Effector memory CD4-positive, alpha-beta T cell (primary cell): ENCODE measurements at places on chromosomes 3 and 15.
A peak's percentile ranks its signal among the peaks of the same experiment; 100 is the strongest.

DNA sequence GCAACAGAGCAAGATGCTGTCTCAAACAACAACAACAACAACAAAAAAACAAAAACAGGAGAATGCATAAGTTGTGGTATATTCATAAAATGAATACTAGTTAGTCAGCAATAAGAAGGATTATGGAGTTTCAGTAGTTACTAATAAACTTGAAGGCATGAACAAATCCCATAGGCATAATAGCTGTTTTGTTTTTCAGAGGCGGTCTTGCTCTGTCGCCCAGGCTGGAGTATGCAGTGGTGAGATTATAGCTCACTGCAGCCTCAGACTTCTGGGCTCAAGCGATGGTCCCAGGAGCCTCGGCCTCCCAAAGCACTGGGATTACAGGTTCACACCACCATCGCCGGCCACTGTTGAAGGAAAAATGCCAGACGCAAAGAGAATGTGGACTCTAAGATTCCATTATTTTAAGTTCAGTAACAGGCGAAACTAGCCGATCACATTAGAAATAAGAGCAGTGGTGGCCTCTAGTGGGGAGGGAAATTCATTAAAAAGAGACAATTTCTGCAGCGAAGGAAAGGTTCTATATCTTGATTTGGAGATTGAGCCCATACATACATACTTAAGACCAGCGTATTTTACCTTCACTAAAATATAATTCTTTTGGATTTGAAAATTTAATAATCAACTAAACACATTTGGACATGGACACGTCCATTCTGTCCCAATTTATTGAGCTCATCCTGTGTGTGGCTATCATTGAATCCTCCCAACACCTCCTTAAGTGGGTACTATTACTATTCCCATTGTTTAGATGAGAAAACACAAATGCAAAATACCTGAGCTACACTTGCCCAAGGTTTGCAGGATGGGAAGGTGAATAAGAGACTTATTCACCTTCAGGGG is 27.4 kb upstream of the HDAC11 start:
- H3K4me1 ChIP-seq = peaks cover 4% of the 10 kb centered on the region
- peak overlapping the region; percentile 66 for H3K4me3 ChIP-seq
- H3K27ac ChIP-seq = peak overlapping the region; percentile 77
- H3K36me3 ChIP-seq = no peaks in the 10 kb centered on the region
- H3K27me3 ChIP-seq = no peaks in the 10 kb centered on the region
- no peak for DNase-seq

DNA sequence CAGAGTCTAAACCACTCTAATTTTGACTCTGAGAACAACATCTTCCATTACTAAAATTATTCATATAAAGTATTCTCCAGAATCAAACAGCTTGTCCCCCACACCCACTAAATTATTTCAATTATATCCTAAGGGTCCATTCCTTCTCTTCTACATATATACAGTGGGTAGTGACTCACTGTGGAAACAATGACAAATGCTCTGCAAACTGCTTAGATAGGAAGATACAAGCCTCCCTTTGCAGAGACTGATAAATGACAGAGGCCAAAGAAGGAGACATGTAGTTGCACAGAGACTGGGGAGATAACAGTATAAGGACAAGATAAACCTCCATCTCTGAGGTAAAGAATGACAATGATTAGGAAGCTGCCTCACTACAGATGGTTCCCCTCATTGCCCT is 1087.4 kb downstream of the AGBL1 start:
- no peaks in the 10 kb centered on the region for H3K27me3 ChIP-seq
- H3K4me1 ChIP-seq = no peaks in the 10 kb centered on the region
- no peak overlapping the region for H3K27ac ChIP-seq

DNA sequence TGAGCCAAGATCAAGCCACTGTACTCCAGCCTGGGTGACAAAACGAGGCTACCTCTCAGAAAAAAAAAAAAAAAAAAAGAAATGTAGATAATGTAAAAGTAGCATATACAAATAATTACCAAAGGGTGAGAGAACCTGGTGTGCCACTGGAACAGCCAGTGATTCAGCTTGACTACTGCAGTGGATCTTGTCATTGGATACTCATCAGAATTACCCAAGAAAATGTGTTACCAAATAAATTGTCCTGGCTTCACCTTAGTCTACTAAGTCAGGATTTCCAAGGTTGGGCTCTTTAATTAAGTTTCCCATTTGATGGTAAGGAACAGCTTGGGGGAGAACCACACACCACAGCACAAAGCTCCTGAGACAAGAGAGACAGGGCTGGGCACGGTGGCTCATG is 1.5 kb downstream of the NICN1 start:
- no peaks in the 10 kb centered on the region for H3K36me3 ChIP-seq
- H3K4me3 ChIP-seq = no peak overlapping the region
- no peaks in the 10 kb centered on the region for H3K27me3 ChIP-seq
- DNase-seq = no peak
- H3K27ac ChIP-seq = no peak overlapping the region

GRCh38 chr3:53773021-53773436 is 73.2 kb downstream of the CHDH start:
- no peak overlapping the region for H3K27ac ChIP-seq
- H3K4me3 ChIP-seq = no peak overlapping the region
- H3K36me3 ChIP-seq = no peaks in the 10 kb centered on the region
- DNase-seq = no peak
- H3K4me1 ChIP-seq = no peaks in the 10 kb centered on the region

DNA sequence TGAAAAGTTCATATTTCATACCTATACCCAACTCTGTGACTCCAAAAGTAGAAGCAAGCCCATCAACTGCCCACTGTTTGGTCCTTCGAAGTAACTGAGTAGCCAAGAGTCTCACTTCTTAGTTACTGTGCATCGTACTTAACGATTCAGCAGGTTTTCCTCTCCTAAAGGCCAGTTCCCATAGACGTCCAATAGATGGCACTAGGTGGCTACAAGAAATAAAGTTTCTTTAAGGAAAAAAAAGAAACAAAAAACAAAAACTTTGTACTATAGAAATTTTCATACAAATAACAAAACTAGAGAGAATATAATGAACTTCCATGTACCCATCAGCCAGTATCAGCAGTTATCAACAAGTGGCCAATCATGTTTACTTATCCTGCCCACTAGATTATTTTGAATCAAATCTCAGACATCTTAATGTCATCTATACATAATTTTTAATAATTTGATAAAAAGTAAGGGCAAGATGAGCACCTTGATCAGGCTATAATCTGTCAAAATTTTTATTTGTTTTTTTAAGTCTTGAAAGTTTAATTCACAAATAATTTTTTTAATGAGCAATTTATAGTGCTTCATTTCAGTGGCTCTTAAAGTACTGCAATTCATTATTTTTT is 63.8 kb upstream of the ACP3 start:
- H3K27me3 ChIP-seq = no peaks in the 10 kb centered on the region
- DNase-seq = no peak
- no peaks in the 10 kb centered on the region for H3K36me3 ChIP-seq
- no peak overlapping the region for H3K27ac ChIP-seq

GRCh38 chr15:90064911-90065681 is 37.2 kb downstream of the IDH2 start:
- peaks cover 9% of the 10 kb centered on the region for H3K36me3 ChIP-seq
- DNase-seq = no peak
- H3K27me3 ChIP-seq = no peaks in the 10 kb centered on the region
- no peak overlapping the region for H3K27ac ChIP-seq

GRCh38 chr3:140702281-140702680 is 24.4 kb downstream of the TRIM42 start:
- H3K36me3 ChIP-seq = no peaks in the 10 kb centered on the region
- H3K27me3 ChIP-seq = no peaks in the 10 kb centered on the region
- no peak for DNase-seq
- H3K27ac ChIP-seq = no peak overlapping the region
- no peak overlapping the region for H3K4me3 ChIP-seq
- H3K4me1 ChIP-seq = no peaks in the 10 kb centered on the region

GRCh38 chr3:186352369-186352768 is 9.7 kb downstream of the DGKG start:
- no peak overlapping the region for H3K4me3 ChIP-seq
- H3K27me3 ChIP-seq = no peaks in the 10 kb centered on the region
- no peak overlapping the region for H3K27ac ChIP-seq
- H3K36me3 ChIP-seq = no peaks in the 10 kb centered on the region
- no peaks in the 10 kb centered on the region for H3K4me1 ChIP-seq
- DNase-seq = no peak

- no peaks in the 10 kb centered on the region for H3K36me3 ChIP-seq
- no peak overlapping the region for H3K27ac ChIP-seq
- H3K27me3 ChIP-seq = no peaks in the 10 kb centered on the region
Observed at GRCh38 chr3:170196833-170197232, 15.3 kb upstream of the PHC3 start.

DNA sequence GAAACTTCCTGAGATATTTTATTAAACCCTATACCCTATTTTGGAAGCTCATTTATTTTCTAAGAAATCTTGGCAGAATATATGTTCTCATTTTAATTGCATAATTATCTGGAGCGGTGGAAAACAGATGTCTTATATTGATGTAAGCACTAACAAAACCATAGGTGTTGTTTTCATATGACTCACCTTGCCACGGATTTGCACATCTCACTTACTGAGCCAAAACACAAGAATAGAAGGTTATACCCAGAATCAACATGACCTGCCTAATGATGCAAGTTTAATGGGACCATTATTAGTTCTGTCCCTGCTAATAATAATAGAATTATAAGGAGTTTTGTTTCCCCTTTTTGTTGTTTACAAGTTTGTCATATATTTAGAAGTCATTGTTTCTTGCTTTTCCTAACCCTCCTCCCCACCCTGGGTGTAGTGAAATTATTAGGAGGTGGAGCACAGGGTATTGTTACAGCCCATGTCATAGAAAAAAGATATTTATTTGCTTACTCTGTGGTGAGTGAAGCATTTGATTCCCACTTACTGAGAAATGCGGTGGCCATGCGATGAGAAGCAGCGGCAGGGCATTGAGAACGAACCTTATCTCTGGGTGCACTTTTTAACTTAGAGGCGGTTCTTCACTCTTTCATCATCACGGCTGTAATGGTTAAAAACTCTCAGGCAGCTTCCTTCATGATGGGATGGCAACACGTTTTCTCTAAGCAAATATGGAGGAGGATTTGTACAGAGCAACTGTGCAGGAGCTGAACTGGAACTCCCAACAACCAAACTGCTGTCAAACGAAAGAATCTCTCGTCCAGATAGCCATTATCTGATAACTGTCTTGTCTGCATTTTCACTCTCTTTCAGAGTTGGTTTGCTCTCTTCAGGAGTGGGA is 521 bp downstream of the IL5RA start:
- no peaks in the 10 kb centered on the region for H3K27me3 ChIP-seq
- no peaks in the 10 kb centered on the region for H3K36me3 ChIP-seq
- no peak for DNase-seq
- H3K4me3 ChIP-seq = peak overlapping the region; percentile 23

DNA sequence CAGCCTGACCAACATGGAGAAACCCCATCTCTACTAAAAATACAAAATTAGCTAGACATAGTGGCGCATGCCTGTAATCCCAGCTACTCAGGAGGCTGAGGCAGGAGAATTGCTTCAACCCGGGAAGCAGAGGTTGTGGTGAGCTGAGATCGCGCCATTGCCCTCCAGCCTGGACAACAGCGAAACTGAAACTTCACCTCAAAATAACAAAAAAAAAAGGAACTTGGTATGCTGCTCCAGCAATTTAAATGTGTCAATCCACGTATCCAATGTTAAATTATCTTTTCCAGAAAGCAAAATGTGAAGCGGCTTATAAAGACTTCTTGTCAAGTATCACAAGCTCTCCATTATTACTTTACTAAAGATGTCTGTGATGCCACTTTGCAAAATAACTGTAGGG is 9.9 kb upstream of the ARIH1 start:
- no peaks in the 10 kb centered on the region for H3K4me1 ChIP-seq
- H3K36me3 ChIP-seq = no peaks in the 10 kb centered on the region
- H3K4me3 ChIP-seq = no peak overlapping the region

GRCh38 chr15:27353856-27354255 is 382.9 kb downstream of the GABRG3 start:
- no peak for DNase-seq
- no peaks in the 10 kb centered on the region for H3K27me3 ChIP-seq
- no peaks in the 10 kb centered on the region for H3K36me3 ChIP-seq
- H3K4me3 ChIP-seq = no peak overlapping the region

GRCh38 chr3:194306771-194307640 is 44.1 kb downstream of the CPN2 start:
- no peaks in the 10 kb centered on the region for H3K27me3 ChIP-seq
- no peaks in the 10 kb centered on the region for H3K36me3 ChIP-seq
- H3K27ac ChIP-seq = no peak overlapping the region
- peaks cover 31% of the 10 kb centered on the region for H3K4me1 ChIP-seq
- H3K4me3 ChIP-seq = peak overlapping the region; percentile 41

GRCh38 chr3:44996556-44996969 is 20.5 kb downstream of the EXOSC7 start:
- no peak for DNase-seq
- no peak overlapping the region for H3K27ac ChIP-seq
- peaks cover 45% of the 10 kb centered on the region for H3K36me3 ChIP-seq
- H3K27me3 ChIP-seq = no peaks in the 10 kb centered on the region
- H3K4me1 ChIP-seq = no peaks in the 10 kb centered on the region

GRCh38 chr15:26634319-26634718 is 138.5 kb downstream of the GABRB3 start:
- H3K4me1 ChIP-seq = no peaks in the 10 kb centered on the region
- H3K27me3 ChIP-seq = no peaks in the 10 kb centered on the region
- H3K27ac ChIP-seq = no peak overlapping the region
- no peak for DNase-seq
- H3K4me3 ChIP-seq = no peak overlapping the region
- no peaks in the 10 kb centered on the region for H3K36me3 ChIP-seq

GRCh38 chr15:70200511-70201424 is 103.1 kb upstream of the TLE3 start:
- no peaks in the 10 kb centered on the region for H3K36me3 ChIP-seq
- no peak overlapping the region for H3K27ac ChIP-seq
- peaks cover 3% of the 10 kb centered on the region for H3K4me1 ChIP-seq
- DNase-seq = no peak
- H3K4me3 ChIP-seq = no peak overlapping the region

DNA sequence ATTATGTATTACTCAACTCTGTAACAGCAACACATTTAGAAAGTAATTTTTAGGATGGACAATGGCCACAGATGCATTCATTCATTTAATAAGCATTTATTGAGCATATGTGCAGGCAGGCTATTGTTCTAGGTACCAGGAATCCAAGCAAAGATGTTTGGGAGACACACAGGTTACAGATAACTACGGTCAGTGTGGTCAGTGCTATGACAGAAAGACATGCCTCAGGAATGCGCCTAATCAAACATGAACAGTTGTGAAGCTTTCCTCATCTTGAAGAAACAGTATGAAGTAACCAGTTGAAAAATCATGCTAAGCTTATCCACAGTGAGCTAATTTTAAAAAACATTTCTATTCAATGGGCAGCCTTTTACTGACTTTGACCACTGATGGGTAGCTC is 155.4 kb upstream of the CCDC54 start:
- H3K36me3 ChIP-seq = no peaks in the 10 kb centered on the region
- H3K4me1 ChIP-seq = no peaks in the 10 kb centered on the region
- peaks cover 3% of the 10 kb centered on the region for H3K27me3 ChIP-seq
- DNase-seq = no peak
- no peak overlapping the region for H3K4me3 ChIP-seq
